Cortex of kidney (tissue), 1 donor: ENCODE measurements at places on chromosomes 5 and 9.

- DNase-seq, result no peak
These were observed 60.6 kb downstream of the COMMD10 start for GRCh38 chr5:116145416-116145815.

GRCh38 chr5:6505783-6506557 lies 57.3 kb downstream of the UBE2QL1 start:
- no peak for DNase-seq

DNA sequence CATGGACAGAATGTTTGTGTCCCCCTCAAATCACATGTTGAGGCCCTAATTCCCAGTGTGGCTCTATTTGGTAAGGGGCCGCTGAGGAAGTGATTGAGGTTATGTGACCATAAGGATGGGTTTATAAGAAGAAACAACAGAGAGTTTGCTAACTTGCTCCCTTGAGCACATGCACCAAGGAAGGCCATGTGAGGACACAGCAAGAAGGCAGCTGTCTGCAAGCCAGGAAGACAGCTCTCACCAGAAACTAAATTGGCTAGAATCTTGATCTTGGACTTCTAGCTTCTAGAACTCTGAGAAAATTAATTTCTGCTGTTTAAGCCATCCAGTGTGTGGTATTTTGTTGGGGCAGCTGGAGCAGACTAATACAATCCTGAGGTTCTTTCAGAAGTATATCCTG lies 35.2 kb upstream of the CDC42SE2 start:
- DNase-seq, result no peak

DNA sequence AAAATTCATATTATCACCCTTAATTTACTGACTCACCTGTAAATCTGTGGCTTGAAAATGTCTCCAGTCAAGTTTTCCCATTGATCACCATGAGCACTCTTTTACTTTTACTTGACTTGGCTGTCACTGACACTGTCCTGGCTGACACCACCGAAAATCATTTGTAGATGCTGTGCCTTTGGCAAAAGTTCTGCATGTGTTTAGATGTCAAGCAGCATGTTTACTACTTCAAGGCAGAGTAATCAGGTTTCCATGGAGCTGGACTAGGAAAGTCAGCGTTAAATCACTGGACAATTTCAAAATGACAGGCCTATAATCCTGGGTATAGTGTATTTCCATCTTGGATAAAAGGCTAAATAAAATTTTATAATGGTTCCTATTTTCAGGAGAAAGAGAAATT lies 1530.6 kb upstream of the CDH6 start:
- DNase-seq, result no peak

GRCh38 chr5:161230221-161230620 lies 316.3 kb downstream of the GABRB2 start:
- no peak for DNase-seq

- DNase-seq, result no peak
These were observed 87.3 kb upstream of the SLC44A1 start for GRCh38 chr9:105157171-105157583.

GRCh38 chr5:178340637-178341036 lies 108.0 kb upstream of the PHYKPL start:
- DNase-seq, result no peak

DNA sequence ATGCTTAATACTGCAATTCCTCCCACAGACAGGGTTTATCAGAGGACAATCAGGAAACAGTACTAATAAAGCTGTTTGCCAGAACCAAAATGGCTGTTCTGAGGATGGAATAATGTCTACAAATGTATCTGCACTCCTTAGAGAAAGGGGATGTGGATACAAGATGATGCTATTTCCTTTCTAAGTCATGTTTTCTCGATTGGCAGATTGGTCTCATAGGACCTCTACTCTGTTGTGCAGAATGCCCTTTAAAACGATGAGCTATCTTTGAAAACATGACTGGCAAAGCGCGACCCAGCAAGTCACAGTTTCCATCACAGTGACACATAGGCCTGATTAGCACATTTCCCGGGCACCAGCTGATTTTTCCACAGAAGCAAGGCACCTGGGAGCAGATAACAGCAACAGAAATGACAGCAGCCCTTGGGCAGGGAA lies 54.0 kb downstream of the AOPEP start:
- no peak for DNase-seq

GRCh38 chr9:124878518-124878917 lies 16.6 kb downstream of the ARPC5L start:
- no peak for DNase-seq

DNA sequence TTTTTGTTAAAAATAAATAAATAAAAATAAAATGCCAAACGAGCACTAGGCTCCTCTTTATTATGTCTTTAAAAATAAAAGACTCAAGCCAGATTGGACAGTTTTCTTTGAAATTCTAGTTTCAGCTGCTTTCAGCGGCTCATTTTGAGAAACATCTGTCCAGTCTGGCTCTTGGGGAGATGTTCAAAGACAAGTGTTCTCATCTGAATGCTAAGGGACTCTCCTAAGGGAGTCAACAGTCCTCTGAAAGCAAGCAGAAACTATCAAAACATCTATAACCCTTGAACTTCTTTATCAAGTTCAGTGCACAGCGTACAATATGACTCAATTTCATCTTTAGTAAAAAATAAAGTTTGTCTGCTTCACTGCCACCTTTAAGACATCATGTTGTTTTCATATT lies 886.2 kb upstream of the DMAC1 start:
- no peak for DNase-seq

DNA sequence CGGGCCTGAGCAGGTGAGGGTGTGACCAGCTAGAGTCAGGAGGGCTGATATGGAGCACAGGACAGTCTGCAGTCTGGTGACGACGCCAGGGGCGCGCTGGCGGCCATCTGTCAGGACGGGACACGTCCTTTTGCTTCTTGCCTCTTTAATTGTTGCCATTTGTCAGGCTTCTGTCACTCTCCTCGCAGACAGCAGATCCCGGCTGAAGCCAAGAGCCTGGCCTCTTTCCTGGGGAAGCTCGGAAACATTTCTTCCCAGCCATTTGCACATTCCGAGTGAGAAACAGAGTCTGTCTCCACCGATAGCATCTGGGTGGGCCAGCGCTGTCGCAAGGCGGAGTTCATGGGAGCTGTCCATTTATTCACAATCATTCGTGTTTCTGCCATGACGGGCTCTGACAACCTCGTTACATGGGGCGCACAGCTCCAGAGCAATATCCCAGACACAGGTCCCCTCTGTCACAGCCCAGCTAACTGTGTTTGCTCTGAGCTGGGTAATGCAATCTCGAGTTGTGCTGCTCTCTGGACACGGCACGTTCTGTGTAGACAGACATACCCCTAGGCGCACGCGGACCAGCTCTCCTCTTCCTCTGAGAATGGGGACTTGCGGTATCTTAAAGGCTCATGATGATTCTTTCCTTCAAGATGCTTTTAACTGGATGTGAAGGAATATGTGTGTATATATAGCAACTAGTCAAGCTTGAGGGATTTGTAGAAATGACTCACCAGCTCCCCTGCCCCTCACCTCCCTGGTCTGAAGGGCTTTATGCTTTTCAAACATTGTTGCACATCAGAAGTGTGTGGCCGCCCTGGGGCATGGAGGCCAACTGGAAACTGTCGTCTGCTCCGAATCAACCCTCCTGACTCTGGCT lies 105.3 kb upstream of the FCN2 start:
- DNase-seq, result no peak

DNA sequence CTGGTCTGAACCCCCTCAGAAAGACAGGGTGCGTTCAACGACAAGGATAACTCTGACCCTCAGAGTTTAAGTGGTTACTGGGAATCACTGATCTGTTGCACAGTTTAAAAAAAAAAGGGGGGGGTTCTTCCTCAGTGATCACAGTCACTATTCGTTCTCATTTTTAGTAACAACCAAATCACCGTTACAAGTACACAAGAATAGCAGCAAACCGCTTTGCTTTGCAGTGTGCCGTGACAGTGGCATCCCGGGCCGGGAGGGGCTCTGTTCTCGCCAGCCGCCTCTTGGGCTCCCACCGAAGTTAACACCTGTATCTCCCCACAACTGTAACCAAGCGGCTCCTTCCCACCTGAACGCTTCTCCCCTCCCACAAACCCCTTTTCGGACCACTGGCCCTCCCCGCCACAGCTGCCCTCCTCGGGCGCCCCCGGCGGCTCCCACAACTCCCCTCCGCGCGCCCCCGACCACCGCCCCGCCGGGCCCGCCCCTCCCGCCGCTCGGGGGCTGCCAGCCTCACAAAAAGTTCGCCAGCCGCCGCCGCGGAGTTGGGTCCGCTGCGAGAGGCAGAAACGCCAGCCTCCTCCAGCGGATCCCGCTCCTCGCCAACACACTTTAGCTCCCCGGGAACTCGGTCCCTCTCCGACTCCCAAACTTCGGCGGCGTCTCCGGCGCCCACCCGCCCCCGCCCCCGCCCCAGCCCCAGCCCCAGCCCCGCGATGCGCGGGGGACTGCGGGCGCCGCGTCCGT lies 1.2 kb downstream of the SSBP2 start:
- DNase-seq, result no peak

- no peak for DNase-seq
These were observed 17.9 kb upstream of the KIF4B start for GRCh38 chr5:154995679-154996078.

DNA sequence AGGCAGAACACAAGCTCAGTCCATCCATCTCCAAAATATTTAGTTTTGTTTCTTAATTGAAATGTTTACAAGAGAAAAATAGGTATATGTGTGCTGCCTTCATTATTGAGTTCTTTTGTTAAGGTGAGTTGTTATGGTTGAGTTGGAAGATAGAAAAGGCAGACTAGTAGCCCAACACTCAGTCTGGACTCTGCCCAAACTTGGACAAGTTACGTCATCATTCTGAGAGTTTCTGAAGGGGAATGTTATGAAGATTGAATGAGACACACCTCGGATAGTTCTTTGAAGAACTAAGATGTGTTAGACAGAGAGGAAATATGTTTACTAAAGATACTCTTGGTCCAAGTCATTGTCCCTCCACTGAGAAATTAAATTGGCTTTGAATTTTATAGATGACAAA lies 245.5 kb downstream of the KCTD16 start:
- DNase-seq, result no peak

GRCh38 chr5:134837530-134838181 lies 8.1 kb upstream of the C5orf24 start:
- no peak for DNase-seq

DNA sequence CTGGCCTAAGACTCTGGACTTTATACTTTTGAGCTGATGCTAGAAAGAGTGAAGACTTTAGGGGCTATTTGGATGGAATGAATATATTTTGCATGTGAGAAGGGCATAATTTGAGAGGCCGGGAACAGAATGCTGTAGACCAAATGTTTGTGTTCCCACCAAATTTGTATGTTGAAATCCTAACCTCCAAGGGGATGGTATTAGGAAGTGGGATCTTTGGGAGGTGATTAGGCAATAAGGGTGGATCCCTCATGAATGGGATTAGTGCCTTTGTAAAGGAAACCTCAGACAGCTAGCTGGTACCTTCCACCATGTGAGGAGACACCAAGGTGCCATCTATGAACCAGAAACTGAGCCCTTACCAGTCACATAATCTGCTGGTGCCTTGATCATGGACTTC lies 165.1 kb upstream of the S1PR3 start:
- DNase-seq, result no peak

DNA sequence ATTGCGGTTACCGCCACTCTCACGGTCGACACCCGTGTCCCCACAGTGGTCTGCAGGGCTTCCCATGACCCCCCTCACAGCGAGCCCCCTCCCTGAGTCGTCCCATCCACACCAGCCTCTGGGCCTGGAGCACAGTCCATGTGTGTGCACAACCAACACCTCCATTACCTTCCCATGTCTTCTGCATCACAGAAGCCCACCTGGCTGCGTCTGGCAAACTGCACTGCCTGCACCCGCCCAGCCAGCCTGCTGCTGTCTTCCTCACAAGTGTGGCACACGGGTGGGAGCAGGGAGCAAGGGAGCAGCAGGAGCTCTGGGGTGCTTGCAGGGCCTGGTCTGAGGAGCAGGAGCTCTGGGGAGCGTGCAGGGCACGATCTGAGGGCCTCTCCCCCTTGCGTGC lies 415.3 kb upstream of the IRX4 start:
- no peak for DNase-seq

DNA sequence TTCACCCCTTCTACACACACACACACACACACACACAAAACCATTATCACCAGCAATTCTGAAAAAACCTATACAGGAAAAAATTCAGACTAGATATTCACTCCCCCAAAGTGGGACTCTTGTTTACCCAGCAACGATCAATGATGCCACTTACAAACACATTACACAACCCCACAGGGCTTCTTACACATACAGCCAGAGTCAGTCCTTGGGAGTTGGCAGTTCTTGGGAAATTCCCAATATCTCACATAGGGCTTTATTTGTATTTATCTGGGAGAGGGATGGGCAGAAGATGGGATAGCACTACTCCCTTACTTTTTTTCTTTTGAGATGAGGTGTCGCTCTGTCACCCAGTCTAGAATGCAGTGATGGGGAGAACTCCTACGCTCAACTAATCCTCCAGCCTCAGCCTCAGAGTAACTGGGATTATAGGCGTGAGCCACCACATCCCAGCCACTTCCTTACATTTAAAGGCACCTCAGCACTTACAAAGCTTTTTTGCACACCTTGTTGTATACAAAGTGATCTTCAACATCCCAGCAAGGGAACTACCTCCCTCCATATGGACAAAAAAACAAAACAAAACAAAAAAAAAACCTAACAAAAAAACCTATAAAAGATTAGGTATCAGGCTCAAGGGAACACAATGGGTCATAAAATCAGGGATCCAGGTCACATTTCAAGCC lies 168.4 kb downstream of the TSSK1B start:
- no peak for DNase-seq

- DNase-seq, result no peak
These were observed 19.8 kb upstream of the TARS1 start for GRCh38 chr5:33420946-33421345.

- DNase-seq, result no peak
These were observed 54.4 kb upstream of the TRAF1 start for GRCh38 chr9:120980951-120981350.

GRCh38 chr9:98175028-98175569 lies 17.3 kb downstream of the CORO2A start:
- DNase-seq, result no peak

GRCh38 chr9:99162759-99163364 lies 57.9 kb downstream of the TGFBR1 start:
- no peak for DNase-seq

DNA sequence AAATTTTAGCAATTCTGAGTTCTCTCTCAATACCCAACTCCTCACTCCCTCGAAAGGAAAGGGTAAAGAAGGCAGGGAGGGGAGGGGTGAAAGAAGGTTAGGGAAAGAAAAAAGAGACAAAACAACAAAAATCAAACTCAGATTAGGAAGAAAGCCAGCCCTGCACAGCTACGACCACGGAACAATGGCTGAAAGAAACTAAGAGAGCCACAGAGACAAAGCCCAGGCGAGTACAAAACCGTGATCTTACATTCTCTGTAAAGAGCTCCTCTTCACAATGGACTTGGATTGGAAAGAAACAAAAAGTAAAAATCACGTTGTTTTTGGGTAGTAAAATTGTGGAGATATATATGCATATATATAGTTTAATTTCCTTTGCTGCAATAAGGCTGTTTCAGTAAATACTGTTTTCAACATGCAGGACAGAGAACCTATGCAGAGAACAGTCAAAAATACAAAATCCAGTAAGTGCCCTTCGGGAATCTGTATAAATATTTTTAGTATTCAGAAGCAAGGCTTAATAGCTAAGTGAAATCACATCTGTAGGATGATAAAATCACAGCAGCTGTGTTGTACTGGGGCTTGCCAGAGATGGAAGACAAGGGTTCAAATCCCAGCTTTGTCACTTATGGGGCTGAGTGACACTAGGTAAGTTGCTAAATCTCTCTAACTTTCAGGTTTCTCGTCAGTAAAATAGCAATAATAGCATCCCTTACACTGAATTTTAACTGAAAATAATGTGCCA lies 16.9 kb downstream of the PSMB7 start:
- no peak for DNase-seq
